ENCODE measurements at places on chromosomes 7 and 10. TPM values are rescaled to one million over a fixed set of nuclear protein-coding genes. Genes with fewer than 3 reads are reported as not detected.

DNA sequence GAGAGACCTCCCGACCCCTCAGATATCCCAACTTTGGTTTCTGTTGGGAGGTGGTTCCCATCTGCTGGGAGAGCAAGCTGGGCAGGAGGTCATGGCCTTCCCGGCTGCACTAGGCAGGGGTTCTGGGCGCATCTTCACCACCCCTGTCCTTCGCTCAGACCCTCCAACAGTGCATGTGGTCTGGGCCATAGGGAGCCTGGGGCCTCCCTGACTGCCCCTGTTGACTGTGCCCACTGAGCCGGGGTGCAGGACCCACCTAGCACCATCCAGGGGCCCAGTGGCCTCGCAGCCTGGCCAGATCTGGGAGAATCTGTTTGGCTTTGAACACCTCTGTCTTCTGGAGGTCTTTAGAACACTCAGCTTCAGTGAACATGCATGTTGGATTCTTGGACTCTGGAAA lies 18.7 kb upstream of the INMT start:
- DNase-seq = no peak

ALOX5 gene
- 9.7 TPM for total RNA-seq

C10orf67 gene
- not detected for total RNA-seq

SPDYE2 gene
- total RNA-seq = not detected

MACC1 gene
- 0.55 TPM for total RNA-seq

URGCP gene
- 24.1 TPM for total RNA-seq

- no peak for DNase-seq
Measured at GRCh38 chr7:106255246-106255645, 29.5 kb downstream of the NAMPT start.

DNA sequence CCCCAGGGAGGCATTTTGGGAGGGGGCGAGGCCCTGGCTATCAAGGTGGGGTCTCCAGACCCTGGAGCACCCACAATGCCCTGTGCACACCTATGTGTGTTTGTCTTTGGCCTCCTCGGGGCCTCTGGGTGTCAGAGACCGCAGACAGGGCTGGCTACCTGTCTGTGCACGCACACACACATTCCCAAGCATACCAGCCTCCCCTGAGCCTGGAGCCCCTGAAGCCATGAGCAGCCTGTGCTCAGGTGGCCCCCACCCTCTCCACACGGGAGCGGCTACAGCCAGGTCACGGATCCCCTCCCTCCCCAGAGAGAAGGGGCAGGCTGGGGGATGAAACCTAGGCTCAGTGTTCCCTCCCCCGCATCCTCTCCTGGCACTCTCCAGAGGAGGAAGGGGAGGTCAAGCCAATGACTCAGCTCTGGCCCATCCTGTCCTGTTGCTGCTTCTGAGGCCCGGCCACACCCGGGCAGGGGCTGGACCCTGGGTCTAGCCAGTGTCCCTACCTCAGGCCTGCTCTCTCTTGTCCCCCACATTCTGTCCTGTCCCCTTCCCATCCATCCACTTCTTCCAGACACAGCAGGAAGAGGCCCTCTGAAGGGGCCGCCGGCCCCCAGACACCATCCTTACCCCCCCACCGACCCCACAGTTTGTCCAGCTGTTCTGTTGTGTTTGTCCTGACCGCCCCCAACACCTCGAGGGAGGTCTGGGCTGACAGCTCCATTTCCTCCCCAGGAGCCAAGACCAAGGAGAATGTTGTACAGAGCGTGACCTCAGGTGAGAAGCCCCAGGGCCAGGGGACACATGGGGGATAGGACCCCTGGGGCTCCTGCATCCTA lies 720 bp downstream of the SNCG start:
- no peak for DNase-seq

GRCh38 chr7:66283003-66283920 lies 78.1 kb downstream of the TPST1 start:
- no peak for DNase-seq

CTAGE8 gene
- 2.2 TPM for total RNA-seq

Data from activated CD8-positive, alpha-beta T cell treated with anti-CD3 and anti-CD28 coated beads, Interleukin-2, amount 10 ng/mL, durations not matched to agents 7 days and 5 days (primary cell).